ENCODE measurements at places on chromosomes 6 and 20.

- no peak for DNase-seq
Measured at GRCh38 chr6:127146932-127147331, 28.5 kb downstream of the RSPO3 start.

GRCh38 chr6:57342148-57342669 is 24.8 kb downstream of the PRIM2 start:
- DNase-seq, result no peak

DNA sequence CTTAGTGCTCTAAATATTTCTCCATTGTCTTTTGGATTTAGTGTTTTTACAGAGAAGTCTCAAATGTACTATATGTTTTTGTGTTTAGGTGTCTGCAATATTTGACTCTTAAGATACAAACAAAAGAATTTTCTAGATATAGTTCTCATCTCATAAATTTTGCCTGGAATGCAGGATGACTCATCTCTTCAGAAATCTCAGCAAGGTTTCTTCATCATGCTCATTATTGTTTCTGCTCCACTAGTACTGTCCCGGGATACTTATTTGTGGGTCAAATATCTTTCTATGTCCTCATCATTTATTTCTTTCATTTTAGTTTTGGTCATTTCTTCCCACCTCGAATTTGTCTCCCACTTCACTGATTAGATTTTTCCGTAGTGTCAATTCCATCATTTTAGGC is 9.5 kb downstream of the AHI1 start:
- no peak for DNase-seq

DNA sequence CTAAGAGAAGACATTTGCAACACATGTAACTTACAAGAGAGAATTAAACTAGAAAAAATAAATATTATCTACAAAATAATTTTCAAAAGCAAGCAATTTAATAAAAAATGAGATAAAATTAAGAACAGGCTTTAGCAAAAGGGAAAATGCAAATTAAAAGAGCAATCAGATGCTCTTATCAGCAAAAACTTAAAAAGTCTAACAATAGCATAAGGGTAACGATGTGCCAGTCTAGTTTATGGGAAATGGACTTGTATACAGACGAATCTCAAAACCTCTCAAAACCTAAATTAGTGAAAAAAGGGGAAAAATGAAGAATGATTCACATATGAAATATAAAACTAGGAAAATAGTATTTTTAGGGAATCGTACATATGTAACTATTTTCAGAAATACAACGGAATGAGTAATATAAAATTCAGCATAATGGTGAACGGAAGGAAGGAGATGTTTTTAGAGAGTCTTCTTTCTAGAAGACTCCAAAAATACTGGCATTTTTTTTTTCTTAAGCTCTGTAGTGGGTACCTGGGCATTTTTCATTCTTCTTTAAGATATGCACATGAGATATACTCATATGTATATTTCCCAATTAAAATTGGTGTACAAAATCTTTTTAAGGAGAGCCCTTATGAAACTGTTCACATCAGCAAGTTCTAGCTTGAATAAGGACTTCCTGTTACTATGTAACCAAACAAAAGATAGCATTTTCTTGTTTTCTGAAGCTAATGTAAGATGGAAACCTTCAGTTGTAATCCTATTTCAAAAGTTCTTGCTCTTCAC is 927 bp upstream of the MANEA start:
- DNase-seq, result peak; percentile 49

DNA sequence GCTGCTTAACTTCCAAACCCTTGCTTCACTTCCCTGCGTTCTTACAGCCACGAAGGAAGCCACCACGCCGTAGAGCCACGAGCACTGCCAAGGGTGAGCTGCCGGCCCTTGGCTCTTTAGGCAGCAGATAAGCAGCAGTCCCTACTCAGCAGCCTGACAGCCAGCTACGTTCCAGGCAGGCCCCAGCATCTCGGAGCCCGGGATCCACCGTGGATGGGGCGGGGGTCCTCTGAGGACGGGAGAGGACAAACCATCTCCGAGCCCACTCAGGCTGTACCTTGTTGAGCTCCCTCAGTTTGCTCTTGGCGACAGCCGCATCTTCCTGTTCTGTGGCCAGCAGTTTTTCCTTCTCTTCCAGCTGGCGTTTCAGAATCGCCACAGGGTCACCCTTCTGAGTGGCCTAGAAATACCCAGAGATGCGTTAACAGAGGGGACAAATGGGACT is 40.5 kb downstream of the RRBP1 start:
- no peak for DNase-seq

DNA sequence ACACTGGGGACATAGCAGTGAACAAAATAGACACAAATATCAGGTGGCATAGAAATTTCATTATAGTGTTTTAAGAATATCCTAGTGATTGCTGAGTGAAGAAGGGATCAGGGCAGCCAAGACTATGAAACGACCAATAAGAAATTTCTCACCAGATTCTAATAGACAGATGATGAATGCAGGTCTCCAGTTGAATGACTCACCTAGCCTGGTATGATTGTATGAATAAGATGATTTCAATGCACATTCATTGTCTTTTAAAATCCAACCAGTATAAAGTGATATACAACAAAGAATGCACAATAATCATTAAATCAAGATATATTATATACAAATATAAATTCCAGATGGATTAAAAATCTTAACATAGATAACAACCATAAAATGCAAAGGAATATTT is 124.5 kb upstream of the TENT5A start:
- no peak for DNase-seq

GRCh38 chr6:170575250-170575649 is 9.2 kb downstream of the PDCD2 start:
- no peak for DNase-seq

GRCh38 chr20:63835021-63835858 is 4.2 kb upstream of the ZBTB46 start:
- peak; percentile 89 for DNase-seq

DNA sequence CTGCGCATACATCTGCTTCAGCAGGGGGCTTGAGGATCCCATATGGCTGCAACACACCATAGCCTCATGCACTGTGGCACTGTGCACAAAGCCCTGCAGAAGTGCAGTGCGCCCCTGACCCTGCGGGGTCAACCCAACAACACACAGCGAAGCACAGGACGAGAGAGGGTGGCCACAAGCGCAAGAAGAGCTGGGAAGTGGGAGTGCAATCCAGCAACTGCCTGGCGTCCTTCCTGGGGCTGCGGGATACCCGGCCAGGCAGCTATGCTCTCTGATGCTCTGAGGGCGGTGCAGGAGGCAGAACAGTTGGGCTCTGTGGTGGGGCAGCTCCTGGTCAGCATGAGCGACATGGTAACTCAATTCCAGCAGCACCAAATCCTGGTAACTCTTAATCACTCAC is 5.6 kb upstream of the ACSS1 start:
- DNase-seq, result no peak

DNA sequence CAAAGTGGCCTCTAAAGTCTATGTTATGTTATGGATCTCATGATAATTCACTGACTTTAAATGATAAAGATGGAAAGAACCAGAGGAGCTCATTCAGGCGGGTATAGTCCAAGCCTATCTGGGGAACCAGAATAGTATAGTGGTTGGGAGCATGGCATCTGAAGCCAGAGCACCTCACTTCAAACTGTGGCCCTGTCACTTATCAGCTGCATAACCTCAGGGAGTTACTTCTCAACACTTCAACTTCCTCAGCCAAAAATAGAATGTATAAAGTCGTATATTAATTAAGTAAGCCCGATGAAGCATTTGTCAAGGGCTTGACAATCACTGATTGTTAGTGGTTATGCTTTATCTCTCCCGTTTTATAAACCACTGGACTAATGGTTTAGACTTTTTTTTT is 112.7 kb downstream of the RTN4IP1 start:
- no peak for DNase-seq

GRCh38 chr6:31971279-31971992 is 502 bp downstream of the DXO start:
- DNase-seq, result no peak

GRCh38 chr6:26743157-26743821 is 83.7 kb upstream of the ZNF322 start:
- DNase-seq, result no peak

GRCh38 chr6:145863988-145864616 is 49.5 kb upstream of the FBXO30 start:
- DNase-seq, result no peak

GRCh38 chr6:161222706-161223234 is 51.1 kb downstream of the AGPAT4 start:
- DNase-seq, result no peak

DNA sequence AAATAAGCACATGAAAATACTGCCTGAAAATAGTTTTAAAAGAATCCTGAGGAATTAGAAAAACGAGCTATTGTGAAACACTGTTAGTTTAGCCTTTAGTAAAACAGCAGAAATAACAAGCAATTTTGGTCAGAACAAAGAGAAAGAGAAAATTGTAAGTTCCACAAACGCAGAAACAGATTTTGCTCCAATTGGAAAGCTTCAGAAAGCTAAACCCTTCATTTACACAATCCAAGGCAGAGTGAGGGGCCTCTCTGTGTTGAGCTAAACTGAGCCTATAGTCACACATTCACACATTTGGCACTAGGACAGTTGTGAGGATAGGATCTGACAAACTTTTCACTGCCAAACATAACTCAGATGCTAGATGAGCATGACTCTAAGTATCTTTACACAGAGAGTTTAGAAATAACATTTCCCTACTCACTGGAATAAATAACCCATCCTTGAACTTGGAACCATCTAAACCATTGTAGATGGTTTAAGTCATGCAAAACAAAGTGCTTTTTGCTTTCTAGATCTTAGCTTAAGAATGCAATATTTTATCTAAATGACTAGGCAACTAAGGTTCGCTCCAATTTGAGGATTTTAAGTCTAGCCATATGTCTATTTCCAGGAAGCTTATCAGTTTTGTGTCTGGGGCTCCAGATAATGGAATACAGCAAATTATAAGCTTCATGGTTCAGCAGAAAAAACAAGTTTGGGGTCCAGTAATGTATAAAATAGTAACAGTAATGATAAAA is 122.6 kb downstream of the SGK1 start:
- DNase-seq, result no peak

DNA sequence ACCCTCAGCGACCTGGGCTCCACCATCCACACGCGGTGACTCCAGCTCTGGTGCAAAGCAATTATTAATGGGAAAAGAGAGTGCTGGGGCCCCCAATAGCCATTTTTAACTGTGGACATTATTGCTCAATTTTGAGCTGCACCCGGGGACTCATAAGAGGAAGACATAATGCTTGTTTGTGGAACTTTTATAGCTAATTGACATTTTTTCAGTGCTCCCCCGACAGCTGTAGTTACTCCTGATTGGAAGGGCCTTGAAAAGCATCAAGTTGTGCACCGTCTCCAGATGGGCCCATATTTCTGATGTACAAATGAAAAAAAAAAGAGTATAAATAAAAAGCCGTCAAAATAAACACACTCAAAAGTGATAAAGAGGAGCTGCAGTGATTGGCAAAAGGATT is 327.0 kb downstream of the KIF16B start:
- no peak for DNase-seq

- DNase-seq, result no peak
Measured at GRCh38 chr20:62588458-62589149, 53.7 kb upstream of the SLCO4A1 start.

GRCh38 chr6:150541576-150541975 is 58.1 kb upstream of the PLEKHG1 start:
- no peak for DNase-seq

- no peak for DNase-seq
Measured at GRCh38 chr6:70282312-70282918, 20.5 kb downstream of the COL9A1 start.

DNA sequence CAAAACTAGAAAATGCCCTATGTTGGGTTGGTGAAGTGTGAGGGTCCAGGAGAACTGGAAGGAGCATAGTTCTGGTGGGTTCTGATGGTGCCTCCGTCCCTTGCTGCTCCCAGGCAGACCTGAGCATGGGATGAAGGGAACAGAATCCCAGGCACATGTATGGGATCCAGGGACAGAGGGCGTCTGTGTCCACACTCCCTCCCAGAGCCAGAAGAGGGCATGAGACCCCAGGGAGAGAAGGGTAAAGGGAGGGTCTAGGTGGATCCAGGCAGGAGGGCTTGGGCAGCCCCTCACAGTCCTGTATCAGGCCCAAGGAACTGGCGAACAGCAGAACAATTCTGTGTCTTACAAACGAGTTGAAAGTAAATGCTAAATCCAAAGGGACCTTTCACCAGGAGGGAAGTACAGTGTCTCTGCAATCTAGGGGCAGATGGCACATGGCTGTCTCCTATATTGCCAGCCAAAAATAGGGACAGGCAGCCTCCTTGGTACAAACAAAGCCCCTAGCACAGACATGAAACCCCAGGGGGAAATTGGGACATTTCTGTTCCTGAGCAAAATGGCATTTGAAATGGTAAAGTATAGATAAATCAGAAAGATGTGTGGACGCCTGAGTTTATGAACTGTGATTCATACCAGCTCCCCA is 2.5 kb upstream of the BPIFA1 start:
- peak; percentile 96 for DNase-seq

DNA sequence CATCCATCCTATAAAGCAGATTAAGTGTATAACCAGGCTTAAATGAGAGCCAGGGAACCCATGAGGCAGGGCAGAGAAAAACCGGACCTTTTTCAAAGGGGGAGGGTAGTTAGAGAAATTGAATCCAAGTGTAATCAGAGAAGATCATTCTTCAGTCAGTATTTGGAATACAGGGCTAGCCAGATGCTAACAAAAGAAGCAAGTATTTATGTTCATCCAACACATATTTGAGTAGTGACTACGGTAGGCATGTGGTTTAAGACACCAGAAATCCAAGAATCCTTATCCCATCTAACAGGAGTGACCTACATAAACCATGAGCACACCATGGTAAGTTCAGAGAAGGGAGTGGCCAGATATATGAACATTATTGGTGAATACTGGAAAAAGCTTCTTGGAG is 46.8 kb upstream of the FAM83C start:
- DNase-seq, result no peak

DNA sequence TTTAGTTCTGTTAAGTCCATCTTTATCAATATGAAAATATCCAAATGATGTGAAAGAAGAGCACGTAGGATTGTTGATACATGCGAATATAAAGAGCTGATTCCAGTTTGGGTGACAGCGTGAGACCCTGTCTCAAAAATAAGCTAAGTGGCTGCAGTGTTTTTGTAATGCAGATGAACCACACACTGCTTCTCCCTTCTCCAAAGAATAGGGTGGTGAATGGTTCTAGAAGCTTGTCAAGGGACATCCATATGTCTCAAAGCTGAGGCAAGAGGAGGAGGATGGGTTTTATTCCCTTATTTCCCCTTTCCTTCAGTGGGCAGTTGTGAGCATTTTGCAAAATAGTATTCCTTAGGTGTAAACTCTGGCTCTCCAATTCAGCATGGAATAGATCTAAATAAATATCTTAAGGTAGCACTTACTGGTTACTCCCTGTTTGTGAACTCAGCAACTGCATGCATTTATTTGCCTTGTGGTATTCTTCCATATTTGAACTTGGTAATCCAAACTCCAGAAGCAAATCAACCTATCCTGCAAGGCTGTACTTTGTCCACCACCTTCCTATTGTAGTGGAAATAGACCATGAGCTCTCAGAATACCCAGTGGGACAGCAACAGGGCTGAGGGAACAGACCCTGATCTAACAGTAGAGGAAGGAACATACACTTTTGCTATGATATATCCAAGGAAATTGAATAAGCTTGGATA is 38.0 kb downstream of the XRN2 start:
- no peak for DNase-seq
